ENCODE measurements at places on chromosomes 6 and 20.

DNA sequence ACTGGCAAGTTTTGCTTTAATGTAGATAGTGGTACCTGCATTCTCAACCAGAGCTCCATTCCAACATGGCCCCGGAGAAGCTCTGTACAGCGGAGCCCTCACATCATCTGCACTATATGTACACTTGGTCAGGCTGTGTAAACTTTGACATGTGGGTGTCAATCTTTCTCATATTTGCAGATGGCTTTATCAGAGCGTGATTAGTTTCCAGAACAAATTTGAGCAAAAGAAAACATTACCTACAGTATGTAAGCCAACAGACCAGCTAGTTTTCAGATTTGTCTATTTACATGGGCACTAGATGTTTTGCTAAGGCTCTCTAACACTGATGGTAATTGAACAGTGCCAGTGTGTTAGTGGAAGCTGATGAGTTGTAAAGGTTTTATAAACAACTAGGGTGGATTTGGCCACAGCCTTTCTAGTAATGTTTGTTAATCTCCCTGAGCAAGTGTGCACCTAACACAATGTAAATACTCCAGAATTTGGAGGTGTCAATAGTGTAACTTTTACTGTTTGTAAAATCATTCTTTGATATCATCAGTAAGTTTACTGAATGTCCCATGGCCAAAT lies 131.8 kb downstream of the FOXA2 start:
- DNase-seq: peak; percentile 90

GRCh38 chr6:4113649-4114048 lies 21.7 kb downstream of the ECI2 start:
- no peak for DNase-seq

DNA sequence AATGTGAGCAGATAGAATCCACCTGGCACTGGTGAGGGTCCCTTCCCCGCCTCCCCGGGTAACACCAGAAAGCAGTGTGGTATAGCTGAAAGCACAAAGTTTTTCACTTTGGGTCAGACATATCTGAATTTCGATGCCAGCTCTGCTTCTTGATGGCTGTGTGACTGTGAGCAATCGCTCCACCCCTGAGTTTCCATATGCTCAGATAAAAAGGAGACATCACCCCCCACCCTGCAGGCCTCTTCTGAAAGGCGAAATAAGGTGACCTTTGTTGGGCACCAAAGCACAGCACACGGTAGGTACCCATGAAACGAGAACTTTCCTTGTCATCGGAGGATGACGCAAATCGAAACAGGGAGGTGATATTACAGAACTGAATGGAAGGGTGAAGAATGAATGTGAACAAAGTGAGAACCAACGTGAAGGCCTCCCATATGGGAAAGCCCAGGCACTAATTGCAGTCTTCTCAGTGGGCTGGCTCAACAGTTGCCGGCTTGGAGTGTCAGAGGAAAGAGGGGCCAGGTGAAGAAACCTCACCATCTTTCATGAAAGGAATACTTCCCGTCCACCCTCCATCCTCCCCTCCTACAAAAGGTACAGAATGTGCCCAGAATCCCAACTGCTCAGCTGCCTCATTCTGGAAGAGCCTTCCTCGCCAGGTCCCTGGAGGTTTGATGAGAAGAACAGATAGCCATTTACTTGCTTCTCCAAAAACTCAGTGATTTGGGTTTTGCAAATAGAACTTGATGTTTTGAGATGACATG lies 61.8 kb downstream of the NFATC2 start:
- DNase-seq: no peak

- DNase-seq: peak; percentile 4
Measured at GRCh38 chr6:72580281-72580940, 41.5 kb upstream of the KCNQ5 start.

- no peak for DNase-seq
Measured at GRCh38 chr6:97586344-97586743, 303.3 kb upstream of the MMS22L start.

DNA sequence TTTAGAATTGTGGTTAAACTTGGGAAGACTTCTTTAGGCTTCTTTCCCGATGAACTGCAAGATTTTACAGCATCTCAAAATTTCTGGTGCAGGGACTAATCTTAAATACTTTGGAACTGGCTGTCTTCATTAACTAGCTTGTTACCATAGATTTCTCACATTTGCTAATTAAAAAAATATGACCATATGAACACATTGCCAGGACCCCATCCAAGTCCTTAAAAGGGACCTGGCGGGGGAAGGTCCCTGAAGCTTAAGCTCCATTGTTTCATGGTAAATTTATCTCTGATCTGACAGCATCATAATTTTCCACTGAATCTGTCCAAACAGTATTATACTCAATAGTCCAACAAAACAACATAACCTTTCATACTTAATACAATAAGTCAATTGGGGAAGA lies 517.8 kb upstream of the FLRT3 start:
- DNase-seq: no peak

DNA sequence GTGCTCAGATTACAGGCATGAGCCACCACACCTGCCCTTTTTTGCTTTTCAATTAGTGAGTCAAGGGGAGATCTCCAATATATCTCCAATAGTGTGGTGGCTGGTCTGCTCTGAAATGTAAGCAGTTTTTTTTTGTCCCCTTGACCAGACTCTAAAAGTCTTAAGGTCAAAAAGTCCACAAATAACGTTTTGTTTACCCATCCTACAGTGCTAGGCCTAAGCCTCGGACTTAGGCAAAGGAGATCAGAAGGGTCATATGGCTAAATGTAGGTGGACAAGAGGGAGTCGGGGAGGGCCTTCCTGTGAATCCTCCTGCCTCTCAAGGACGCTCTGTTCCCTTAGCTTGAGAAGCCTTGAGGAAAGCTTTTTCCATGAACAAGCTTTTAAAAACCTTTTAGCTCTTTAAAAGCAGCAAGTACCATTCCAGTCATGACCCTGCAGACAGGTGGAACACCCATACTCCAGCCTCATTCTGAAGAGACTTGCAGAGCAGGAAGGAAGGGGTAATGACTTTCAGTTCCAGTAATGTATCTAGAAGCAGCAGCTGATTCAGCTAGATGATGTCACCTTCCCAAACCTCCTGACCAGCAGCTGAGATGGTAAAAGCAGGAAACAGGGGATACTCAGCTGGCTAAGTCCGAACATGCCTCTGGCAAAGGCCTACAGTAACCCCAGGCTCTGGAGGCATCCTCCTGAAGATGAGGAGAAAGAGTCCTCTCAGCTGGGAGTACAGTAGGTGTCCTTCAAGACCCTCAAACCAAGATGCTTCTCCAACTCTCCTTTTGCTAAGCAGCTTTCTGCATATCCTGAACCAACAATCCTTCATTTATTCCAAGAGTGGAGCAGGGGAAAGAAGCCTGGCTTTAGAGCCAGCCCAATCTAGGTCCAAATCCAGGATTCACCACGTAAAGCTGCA lies 23.6 kb downstream of the BCL2L1 start:
- DNase-seq: peak; percentile 80

DNA sequence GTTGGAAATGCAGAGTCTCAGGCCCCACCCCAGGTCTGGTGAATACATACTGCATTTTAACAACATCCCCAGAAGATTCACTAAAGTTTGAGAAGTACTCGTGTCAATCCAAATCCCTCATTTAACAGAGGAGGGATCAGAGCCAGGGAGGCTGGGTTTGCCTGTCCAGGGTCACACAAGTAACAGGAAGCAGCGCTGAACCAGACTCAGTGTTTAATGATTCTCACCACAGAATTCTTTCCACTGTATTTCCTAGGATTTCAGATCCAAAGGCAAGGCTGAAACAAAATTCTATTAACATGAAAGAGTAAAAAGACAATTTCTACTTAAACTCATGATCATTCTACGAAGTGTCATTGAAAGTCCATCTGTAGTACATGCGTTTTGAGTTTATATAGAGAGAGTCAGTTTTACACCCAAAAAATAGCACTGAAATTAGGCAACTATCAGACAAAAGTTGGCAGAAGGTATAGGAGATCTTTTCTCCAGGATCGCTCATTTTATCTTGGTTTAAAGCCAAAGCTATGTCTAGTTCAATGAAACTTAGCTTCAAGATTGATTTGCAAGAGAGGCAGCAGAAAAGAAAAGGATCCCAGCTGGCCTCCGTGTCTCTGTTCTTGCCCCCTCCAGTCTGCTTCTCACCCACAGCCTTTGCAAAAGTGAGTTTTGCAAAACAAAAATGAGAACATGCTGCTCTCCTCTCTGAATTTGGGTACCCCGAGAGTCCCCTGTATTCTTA lies 6.0 kb upstream of the AGPAT4 start:
- DNase-seq: no peak

GRCh38 chr6:126553854-126554253 lies 213.9 kb downstream of the CENPW start:
- DNase-seq: no peak

GRCh38 chr6:163446549-163446948 lies 32.0 kb downstream of the QKI start:
- no peak for DNase-seq

DNA sequence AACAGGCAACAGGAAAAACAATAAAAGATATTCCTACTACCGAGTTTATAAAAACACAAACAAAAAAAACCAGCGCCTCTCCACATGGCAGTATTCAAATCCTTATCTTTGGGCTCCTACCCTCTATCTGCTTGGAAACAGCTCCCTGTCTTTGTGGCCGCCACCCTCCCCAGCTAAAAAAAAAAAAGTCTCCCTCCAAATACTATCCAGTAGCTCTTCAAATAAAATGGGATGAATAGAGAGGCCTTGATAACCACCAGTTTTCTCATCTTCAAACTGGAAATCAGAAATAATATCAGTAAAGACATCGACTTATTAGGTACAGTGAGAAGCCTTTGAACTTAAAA lies 96.2 kb downstream of the PSMG4 start:
- DNase-seq: no peak

DNA sequence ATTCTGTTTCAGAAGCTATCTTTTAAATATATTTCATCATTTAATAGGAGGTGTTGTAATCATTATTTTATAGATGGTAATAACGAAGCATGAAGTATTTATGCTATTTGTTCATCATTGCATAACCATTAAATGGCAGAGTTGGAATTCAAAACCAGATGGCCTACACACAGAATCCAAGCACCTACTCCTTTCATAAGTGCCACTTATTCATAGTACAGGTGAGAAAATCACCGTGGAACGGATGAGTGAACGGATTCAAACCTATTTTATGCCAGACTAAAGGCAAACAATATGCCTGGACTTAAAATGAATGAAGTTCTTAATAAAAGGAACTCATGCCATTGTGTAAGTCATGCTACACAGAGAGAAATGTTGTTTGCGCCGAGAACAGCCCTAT lies 397.9 kb upstream of the ADGRB3 start:
- DNase-seq: peak; percentile 65

GRCh38 chr6:20705741-20706140 lies 171.5 kb downstream of the CDKAL1 start:
- peak; percentile 41 for DNase-seq

- no peak for DNase-seq
Measured at GRCh38 chr20:33681728-33682353, 4.3 kb downstream of the E2F1 start.

DNA sequence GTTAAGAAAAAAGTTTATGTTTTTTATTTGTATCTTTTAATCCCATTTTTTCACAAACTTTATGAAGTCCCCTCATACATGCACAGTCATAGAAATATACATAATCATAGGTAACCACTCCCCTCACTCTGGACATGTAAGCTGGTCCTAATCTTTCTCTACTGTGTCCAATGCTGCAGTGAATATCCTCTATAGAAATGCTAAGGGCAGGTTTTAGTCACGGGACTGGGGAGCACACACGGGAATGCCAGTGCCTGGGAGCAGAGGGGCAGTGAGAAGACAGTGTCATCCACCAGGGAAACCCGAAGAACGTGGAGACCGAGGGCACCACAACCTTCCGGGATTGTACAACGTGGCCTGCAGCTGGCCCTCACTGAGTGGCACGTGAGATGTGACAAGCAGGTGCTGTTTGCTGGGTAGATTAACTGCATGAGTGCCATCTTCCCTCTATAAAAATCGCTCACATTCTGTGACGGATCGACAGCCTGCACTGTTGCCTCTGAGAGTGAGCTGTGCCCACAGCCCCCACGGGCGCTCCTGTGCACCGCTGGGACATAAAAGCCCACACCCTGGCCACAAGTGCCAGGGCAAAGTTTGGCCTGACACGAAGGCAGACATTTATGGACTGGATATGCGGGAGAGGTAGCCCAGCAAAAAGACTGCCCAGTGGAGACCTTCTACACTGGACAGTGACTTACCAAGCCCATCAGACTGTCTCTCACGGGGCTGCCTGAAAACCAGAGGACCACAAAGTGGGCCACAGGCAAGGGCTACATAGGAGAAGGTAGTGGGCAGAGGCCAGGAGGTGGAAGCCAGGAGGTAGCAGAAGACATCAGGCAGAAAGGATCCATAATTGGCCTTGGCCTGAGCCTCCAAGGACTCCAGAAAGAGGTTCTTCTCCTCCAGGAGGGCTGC lies 63.2 kb downstream of the FGD2 start:
- no peak for DNase-seq

GRCh38 chr6:6635291-6635690 lies 46.8 kb downstream of the LY86 start:
- DNase-seq: no peak

DNA sequence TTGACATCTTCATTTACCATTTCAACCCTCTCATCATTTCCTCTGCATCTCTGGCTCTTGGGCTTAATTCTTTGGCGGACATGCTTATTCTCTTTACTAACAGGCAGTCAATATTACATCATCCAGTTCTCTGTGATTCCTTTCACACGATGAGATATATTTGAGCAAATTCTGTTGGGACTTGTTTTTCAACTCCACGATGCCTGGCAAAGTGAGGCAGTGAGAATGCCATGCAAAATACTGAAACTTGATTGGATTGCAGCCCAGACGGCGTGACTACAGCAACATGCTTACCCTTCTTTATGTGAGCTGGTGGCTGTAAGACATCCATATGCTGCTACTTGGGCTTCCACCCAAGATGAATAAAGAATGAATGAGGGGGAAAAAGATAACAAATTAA lies 101.7 kb upstream of the SPACA1 start:
- DNase-seq: no peak

DNA sequence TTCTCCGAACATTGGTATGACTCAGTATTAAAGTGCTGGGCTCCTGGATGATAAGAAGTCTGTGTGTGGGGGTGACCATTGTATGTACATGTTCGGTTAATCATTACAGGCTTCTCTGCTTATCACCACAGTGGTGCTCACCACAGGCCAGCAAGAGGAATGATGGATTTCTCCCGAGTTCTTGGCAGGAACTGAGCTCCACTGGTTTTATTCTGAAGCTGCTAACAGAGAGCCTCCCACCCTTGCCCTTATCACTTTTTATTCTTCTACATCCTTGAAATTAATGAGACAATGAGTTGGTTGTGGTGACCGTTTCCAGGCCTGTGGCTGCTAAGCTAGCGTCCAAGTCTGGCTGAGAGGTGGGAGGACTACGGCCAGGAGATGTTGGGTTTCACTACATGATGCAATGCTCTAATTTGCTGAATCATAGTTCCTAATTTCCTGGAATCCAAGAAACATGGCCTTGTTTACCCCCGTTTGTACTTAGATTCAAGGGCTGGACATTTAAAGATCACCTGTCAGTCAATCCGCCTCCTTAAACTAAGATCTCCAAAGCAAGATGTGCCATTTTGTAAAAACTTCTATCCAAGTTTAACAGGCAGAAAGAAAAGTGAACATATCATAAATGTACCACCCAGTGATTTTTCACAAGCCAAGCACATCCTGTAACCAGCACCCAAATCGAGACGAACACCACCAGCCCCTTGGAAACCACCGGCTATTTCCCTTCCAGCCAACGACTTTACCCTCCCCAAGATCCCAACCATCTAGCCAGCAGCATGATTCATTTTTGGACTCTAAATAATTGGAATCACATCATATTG lies 172.5 kb downstream of the FOXA2 start:
- no peak for DNase-seq

GRCh38 chr20:61909821-61910220 lies 155.9 kb downstream of the TAF4 start:
- DNase-seq: no peak

GRCh38 chr6:13474360-13474759 lies 13.0 kb downstream of the GFOD1 start:
- no peak for DNase-seq

GRCh38 chr20:29301624-29302259 lies 1955.7 kb upstream of the DEFB115 start:
- no peak for DNase-seq
